H9 (cell line): ENCODE measurements at places on chromosomes 1 and 21.

GRCh38 chr1:43861337-43861736 is 72.3 kb upstream of the ARTN start:
- DNase-seq = peak; percentile 9

DNA sequence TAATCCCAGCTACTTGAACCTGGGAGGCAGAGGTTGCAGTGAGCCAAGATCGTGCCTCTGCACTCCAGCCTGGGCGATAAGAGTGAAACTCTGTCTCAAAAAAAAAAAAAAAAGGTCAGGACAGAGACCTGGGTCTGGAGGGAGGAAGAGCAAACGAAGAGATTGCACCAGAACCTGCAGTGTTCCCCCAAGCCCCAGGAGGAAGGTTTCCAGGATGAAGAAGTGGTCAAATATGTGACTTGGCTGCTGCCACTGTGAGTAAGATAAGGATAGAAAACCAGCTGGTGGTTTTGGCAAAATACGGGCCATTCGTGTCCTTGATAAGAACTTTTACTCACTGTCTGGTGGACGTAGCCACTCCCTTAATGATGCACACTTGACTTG is 42.2 kb downstream of the CLDN14 start:
- no peak for DNase-seq

GRCh38 chr1:161778522-161778921 is 12.4 kb downstream of the ATF6 start:
- no peak for DNase-seq

- DNase-seq = no peak
Measured at GRCh38 chr1:246293366-246294121, 213.5 kb downstream of the SMYD3 start.

- DNase-seq = no peak
Measured at GRCh38 chr1:107975851-107976250, 10.9 kb upstream of the VAV3 start.

DNA sequence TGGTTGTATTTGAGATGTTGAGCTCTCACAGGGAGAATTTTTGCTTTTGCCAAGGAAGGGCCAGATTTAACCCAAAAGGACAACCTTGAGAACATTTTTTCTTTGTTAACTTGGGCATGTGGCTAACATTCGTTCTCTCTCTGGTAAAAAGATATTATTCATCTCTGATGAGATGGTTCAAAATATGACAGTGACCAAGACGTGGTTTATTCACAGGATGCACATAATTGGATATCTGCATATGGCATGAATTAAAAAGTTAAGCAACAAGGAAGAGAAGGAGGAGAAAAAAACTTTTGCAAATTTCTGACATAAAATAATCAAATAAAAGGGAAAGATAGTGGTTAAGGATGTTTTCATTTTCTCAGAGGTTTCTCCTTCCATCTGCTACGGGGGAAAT is 43.1 kb upstream of the BCL10 start:
- DNase-seq = no peak

DNA sequence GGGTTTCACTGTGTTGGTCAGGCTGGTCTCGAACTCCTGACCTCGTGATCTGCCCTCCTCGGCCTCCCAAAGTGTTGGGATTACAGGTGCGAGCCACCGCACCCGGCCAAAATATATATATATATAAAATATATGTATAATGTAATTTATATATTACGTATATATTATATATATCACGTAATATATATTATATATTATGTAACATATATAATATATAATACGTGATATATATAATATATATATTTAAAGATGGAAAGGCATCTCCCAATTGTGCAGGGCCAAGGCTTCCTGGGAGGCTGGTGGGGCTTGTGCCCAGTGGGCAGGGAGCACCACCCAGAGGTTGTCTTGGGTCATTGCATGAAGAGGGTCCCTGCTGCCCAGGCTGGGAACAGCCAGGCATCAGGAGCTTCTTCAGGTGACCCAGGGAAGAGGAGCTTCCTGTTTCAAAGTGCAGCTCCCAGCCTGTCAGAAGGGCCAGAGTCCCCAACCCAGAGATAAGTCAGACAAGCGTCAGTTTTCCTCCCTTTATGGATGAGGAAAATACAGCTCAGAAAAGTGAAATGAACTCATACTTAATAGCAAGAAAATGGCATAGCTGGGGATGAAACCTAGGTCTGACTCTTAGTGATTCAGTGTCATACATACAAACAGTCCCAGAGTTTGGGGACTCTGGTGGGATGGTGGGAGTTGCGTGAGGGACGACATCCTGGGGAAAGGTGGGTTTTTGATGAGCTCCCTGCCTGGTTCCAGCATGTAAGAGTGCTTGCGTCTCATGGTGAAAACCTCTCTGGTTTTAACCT is 12.0 kb downstream of the UBE2Q1 start:
- DNase-seq = peak; percentile 85

- DNase-seq = no peak
Measured at GRCh38 chr1:26946270-26946669, 14.0 kb downstream of the KDF1 start.

- no peak for DNase-seq
Measured at GRCh38 chr1:77757603-77758002, 2.0 kb downstream of the USP33 start.

DNA sequence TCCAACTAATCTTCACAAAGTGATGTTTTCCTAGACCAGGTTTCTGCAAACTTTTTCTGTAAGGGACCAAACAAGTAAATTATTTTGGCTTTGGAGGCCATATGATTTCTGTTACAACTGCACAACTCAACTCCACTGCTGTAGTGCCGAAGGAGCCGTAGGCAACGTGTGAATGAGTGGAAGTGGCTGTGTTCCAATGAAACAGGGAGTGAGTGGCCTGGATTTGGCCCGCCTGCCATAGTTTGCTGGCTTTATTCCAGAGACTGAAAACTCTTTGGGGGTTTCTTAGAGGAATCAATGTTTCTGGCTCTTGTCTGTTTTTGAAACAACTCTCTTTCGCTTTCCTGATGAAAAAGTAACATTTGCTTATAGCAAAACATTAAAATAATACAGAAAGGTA is 12.6 kb upstream of the ACTL8 start:
- no peak for DNase-seq

- DNase-seq = peak; percentile 76
Measured at GRCh38 chr1:180231506-180231921, 1.4 kb downstream of the LHX4 start.

DNA sequence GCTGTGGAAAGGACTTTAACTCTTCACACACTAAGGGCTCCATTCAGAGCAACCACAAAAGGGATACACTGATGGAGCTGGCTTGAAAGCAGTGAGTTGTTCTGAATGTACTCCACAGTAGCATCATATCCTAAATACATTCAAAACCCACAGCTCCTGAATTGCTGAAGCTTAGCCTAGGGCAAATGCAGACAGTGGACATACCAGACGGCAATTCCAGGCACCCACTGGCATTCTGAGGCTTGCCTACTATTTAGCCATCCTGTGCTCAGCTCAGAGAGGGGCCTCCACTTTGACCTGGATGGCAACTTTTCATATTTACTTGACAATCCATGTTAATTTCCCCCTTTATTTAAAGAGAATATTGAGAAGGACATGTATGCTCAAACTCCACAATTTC is 303.5 kb downstream of the NTNG1 start:
- no peak for DNase-seq

- no peak for DNase-seq
Measured at GRCh38 chr1:220575718-220576497, 48.0 kb downstream of the MARK1 start.

DNA sequence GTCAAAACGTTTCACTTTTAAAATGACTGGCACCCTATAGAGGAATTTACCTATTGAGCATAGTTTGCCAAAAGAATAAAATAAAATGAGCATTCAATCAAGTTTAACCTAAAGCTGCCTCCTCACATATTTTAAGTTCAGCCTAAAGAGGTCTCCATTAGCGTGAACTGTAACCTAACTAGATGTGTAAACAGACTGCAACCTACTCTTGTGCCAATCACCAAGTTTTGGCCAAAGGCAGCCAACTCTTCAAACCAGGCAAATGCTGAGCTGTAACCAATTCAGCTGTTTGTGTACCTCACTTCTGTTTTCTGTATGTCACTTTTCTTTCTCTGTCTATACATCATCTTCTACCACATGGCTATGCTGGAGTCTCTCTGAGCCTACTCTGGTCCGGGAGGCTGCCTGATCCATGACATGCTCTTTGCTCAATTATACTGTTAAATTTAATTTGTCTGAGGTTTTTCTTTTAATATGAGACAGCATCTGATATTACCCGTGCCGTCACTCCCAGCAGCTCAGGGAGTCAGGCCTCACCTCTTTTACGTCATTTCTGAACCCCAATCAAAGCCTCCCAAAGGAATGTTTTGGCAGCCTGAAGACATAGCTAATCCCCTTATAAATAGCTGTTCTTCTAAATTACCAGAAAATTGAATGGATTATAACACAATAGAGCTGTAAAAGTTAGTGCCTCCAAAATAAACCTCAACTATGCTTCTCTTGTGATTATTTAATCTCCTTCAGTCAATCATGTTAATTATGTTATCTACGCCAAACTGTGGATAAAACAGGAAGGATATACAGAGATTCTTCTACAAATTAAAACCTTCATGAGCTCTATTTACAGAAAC is 81.0 kb upstream of the NR5A2 start:
- no peak for DNase-seq

DNA sequence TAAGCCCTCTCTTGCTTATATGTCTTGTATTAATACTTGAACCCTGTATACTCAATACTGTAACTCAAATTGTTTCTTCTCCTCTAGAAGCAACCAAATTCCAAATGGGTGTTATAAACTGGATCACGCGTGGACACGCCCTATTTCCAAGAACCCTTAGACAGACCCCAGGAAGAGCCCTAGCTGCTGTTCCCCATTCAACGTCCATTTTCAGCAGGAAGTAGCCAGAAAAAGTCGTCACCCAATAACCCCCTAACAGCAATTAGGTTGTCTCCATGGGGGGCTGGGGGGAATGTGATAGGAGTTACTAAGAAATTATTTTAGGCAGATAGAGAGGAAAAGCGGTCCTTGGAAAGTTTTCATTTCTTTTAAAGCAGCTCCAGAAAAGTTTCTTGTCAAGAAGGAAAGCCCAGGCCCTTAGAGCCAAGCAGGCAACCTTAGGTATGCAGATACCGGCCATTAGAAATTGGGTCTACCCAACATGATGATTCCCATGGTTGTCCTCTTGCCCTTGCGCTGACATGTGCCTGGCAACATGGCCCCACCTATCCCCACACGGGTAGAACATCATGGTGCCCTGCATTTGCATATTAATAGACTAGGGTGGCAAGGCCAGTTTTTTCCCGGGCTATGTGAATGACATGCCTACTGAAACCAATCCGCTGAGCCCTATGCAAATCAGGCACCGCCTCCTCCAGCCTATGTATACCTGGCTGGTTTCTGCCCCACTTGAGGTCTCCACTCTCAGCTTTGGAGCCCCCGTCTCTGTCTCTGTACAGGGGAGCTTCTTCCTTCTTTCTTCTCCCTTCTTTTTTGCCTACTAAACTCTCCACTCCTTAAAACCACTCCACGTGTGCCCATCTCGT is 4.0 kb upstream of the CD46 start:
- DNase-seq = peak; percentile 63

DNA sequence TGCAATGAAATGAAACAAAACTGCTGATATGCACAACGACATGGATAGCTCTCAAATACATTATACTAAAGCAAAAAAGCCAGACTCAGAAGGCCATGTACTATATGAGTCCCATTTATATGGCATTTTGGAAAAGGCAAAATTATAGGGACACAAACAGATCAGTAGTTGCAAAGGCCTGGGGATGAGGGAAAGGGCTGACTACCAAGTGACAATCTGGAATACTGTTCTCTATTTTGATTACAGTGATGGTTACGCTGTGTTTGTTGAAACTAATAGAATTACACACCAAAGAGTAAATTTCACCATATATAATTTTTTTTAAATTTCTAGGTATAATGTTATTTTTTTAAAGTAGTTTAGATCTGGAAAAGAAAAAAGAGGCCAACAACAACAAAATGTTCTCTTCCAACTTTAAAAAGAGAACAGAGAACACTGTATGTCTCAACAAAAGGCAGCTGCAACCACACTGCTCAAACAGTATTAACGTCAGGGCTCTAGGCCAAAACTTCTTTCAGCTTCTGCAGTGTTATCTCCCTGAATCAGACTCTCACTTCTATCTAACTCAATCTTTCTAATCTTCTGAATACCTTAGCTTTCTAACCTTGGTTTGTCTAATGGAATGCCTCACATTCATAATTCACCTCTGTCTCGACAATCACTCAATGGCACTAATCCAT is 75.8 kb downstream of the FOXJ3 start:
- DNase-seq = no peak

GRCh38 chr1:220271706-220272046 is 577 bp downstream of the RAB3GAP2 start:
- DNase-seq = no peak

GRCh38 chr1:182087719-182088350 is 26.3 kb upstream of the ZNF648 start:
- DNase-seq = no peak

DNA sequence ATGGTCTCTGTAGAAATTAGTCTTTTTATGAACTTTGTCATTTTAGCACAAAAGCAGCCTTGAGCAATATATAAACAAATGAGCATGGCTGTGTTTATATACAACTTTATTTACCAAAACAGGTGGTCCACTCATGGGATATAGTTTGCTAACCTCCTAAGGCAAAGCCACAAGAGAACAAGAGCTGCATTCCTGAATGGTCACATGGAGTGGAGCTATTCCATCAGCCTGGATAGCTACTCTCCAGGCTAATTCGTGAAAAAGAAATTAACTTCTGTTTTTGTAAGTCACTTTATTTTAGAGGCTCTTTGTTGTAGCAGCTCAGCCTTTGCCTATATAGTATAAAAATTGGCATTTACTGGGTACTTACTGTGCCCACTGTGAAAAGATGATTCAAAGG is 163.3 kb upstream of the FAM78B start:
- DNase-seq = no peak

DNA sequence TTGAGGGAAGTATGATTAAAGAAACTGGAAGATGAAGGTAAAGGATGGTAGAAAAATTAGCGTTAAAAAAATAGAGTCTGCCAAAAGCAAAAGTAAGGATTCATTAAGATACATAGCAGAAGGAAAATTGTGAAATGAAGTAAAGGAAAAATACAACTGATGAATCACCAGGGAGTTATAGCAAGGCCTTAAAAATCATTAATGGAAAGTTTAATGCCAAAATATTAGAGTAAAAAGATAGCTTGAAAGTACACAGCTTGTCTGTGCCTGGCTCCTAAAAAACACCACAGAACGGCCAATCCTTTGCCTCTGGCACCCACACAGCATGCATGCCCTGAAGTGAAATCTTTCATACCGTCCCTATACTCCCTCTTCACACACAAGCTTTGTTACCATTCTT is 66.9 kb upstream of the APOBEC4 start:
- no peak for DNase-seq

GRCh38 chr1:170376801-170377385 is 155.1 kb upstream of the GORAB start:
- DNase-seq = no peak
